ENCODE measurements at places on chromosomes 16 and 17.

DNA sequence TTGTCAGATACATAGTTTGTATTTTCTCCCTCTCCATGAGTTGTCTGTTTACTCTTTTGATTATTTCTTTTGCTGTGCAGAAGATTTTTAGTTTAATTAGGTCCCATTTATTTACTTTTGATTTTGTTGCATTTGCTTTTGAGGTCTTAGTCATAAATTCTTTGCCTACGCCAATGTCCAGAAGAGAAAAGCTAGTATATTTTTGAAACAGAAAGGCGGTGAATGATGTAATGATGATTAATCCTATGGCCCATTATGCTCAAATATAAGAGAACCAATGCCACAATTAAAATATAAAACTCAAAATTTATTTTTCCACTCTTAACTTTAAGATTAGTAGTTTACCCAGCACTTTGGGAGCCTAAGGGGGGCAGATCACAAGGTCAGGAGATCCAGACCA lies 59.8 kb upstream of the SMIM36 start:
- no peak for DNase-seq

GRCh38 chr16:27699540-27699939 lies 149.6 kb downstream of the KATNIP start:
- DNase-seq: no peak

- DNase-seq: no peak
These were observed 473.3 kb upstream of the PSMD7 start for GRCh38 chr16:73823205-73823849.

GRCh38 chr17:32746280-32746679 lies 130.6 kb downstream of the MYO1D start:
- DNase-seq: no peak

DNA sequence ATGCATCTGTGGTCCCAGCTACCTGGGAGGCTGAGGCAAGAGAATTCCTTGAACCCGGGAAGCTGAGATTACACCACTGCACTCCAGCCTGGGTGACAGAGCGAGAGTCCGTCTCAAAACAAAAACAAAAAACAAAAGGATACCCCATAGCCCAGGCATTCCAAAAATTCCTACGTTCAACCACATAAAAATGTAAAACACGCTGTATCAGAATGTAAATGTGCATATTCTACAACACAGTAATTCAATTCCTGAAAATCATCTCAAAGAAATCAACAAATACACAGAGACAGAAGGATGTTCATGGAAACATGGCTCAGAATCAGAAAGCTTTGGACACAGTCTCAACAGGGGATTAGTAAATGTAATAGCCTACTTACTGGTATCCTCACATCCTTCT lies 33.0 kb downstream of the COG7 start:
- no peak for DNase-seq

DNA sequence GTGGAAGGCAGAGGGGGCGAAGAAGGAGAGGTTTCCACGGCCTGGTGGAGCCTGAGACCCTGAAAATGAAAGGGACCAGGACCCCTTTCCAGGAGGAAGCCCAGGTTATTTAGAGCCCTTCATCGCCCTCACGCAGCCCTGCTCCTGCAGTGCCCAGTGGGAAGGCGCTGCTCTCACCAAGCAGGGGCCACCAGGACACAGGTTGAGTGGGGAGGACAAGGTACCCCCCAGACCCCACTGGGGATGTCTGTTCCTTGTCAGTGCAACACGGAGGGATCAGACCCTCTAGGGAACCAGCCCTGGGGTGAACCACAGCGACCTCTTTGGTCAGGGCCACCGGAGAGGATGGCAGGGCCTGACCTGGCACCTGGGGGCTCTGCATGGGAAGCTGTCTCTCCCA lies 163.9 kb downstream of the C16orf95 start:
- DNase-seq: no peak

GRCh38 chr16:259226-259625 lies 16.5 kb downstream of the RGS11 start:
- DNase-seq: no peak

DNA sequence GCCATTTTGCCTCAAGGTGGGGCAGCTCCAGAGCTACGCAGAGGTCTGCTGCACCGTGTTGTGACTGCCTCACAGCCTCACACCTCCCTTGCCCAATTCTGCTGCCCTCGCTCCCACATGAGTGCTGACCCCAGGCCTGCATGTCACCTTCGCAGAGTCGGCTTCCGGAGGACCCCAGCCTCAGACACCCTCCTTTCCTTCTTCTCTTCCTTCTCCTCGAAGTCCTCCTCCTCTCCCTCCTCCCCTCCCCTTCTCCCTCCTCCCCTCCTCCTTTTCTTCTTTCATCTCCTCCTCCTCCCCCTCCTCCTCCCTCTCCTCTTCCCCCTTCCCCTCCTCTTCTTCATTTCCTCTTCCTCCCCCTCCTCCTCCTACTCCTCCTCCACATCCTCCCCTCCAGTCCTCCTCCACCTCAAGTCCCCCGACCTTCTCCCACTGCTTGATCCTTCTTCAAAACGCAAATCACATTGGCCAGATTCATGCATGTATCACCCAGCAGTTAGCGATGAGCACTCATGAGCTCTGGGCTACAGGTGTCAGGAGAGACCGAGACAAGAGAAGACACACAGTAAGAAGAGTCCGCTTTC lies 243.8 kb downstream of the RBFOX3 start:
- no peak for DNase-seq

DNA sequence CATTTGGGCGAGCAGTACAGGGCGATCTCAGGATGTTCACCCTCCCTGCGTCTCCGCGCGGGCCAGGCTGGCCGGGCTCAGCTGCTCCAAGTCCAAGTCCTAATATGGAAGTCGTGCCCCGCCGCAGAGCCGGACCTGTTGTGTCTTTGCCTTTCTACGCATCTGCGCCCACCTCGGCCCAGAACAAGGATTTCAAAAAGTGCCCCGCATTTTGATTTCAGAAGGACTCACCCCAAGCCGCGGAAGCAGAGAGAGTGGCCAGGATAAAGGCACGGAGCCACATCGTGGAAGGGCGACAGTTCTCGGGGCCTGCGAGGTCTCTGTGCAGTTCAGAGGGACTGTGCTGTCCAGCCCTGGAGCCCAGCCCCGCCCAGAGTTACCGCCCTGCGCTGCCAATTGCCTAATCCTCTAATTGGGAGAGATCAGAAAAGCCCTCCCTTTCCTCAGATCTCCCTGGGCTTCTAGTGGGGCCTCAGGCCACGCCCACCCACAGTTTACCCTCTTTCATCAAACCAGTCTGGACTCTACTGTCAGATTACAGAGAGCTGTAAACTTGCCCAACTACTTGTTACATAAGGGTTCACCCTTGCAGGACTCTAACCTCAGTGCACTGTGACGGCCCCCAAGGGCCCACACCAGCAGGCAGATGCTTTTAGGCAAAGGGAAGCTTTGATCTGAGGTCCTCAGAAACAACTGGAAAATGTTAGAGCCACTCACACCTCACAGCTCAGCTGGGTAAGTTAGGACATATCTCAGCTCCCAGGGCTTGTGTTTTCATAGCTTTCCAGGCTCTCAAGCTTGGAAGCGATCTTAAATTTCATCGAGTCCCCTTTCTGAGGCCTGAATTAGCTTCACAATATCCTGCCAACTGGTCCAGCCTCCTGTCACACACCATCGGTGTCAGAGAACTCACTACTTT lies at the start of gene CES1:
Gene CES1, minus strand, starts transcription at position 324 of the 919 bp plus-strand sequence. Its CDS starts 41 bp downstream, at position 283.
- peak; percentile 56 for DNase-seq

DNA sequence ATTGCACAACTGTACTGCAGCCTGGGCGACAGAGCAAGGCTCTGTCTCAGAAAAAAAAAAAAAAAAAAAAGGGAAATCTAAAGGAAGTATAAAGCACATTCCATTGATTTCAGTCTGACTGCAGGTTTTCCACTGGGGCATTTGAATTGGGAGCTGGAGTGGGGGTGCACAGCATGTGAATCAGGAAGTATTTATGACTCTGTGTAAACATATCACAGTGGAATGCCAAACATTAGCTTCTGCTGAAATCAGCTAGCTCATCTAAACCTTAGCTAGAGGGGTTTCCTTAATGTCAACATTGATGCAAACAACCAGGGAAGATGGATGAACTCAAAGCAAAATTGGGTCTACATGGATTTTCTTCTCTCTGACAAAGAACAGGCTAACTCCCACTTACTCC lies 641.0 kb upstream of the EEF2KMT start:
- DNase-seq: no peak

DNA sequence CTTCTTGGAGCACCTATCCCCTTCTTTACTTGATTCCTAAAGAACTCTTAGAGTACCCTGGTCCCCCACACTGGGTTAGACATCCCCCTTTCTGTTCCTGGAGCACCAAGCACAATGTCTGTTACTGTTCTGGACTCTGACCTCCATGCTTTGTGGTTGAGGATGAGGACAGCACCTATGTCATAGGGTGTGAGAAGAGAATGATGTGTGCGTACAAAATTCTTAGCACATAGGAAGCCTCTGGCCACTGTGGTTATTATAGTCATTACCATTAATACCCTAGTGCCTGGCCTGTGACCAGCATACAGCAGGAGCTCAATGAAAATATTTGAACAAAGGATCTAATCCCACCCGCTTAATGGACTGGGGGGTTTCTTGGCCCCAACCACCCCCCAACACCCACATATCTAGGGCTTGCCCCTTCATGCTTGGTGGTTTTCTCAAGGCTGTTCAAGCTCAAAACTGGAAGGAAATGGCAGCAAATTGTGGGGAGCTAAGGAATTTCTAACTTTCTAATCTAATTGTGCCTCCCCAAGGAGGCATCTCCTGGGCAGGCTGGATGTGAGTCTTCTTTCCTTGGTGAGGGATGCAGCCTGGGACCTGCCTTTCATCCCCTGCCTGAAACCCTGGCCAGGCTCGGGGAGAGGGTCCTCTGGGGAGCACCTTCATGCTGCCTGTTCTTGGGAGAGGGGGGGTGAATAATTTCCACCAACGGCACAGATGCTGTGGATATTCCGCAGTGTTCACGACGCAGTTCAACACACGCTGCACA lies 1.5 kb upstream of the CMIP start:
- DNase-seq: no peak

DNA sequence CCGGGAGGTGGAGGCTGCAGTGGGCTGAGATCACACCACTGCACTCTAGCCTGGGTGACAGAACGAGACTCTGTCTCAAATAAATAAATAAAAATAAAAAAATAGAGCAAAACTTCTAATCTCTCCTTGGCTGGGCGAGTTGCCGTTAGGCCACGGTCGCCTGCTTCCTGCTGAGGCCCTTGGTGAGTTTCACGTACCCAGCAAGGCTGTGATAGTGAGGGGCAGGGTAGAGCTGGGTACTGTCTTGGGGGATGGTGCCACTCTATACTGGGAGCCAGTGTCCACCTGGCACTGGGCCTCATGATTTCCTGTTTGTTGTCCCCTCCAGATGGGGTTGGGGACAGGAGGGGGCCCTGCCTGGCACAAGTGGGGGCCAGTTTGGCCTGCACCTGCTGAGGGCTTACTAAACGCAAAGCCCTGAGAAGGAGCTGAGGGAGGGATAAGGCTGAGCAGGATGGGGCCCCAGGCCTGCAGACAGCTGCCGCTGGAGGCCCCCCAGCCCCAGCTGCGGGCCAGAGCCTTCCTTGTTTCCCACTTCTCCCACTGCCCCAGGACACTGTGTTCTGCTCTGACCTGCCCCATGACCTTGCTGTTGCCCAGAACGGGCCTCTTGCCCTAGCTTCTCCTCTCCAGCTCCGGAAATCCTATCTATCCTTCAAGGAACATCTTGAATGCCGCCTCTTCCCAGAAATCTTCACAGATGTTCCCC lies 25.4 kb downstream of the GJD3 start:
- DNase-seq: no peak

DNA sequence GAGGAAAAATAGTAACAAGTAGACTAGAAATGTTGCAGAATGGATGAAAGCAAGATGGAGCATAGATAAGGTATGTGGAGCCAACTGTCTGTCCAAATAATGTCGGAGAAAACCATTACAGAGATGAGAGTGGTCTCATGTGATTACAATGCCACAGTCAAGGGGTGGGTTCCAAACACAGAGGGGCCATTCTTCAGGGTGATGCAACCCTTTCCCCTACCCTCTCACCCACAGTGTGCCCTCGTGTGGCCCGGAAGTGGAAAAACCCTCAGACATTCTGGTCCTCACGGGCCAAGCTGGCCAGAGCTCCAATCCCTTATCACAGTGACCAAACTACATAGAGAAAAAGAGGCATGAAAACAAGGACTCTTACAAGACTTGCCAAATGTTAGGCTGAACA lies 17.7 kb upstream of the HS3ST3A1 start:
- DNase-seq: peak; percentile 24

- no peak for DNase-seq
These were observed 13.6 kb downstream of the DRC7 start for GRCh38 chr16:57708168-57708567.

GRCh38 chr17:57667461-57667923 lies 77.6 kb downstream of the CCDC182 start:
- no peak for DNase-seq

GRCh38 chr17:45240905-45241327 lies 19.2 kb downstream of the FMNL1 start:
- DNase-seq: no peak

DNA sequence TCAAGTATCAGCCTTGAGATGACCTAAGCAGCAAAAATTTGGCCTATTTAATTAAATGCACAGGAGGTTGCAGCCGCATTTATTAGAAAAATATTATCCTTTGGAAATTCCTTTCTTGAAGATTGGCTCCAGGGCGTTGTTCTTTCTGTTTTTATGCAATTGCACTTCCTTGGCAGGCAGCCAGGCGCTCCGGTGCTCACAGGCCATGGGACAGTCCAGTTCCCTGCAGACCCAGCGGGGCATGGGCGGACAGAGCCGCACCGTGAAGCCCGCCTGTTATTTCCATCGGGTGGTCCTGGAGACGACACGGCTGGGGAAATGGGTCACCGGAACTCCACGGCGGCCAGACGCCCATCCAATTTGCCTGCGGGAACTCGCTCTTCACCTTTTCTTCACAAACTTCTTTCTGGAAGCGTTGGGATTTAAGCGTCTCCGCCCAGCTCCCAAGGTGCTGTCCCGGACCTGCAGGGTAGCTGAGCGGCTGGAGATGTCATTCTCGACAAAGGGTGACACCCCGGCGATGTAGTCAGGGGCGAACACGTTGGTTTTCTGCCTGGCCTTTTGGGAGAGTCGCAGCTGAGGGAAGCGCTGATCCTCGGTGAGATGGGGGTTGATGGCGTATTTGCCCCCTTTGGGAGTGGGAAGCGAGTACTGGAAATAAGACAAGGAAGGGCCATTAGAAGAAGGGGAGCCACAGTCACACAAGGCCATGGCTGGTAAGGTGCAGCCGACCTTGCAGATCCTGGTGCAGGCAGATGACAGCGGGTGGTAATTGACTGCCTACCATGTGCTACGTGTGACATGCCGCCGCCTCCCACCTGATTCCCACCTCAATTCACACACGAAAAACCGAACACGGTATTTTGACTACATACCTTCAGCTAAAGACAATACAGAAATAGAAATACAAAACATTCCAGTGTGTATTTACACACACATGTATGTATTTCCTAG lies 12.5 kb downstream of the NOB1 start:
- DNase-seq: no peak

DNA sequence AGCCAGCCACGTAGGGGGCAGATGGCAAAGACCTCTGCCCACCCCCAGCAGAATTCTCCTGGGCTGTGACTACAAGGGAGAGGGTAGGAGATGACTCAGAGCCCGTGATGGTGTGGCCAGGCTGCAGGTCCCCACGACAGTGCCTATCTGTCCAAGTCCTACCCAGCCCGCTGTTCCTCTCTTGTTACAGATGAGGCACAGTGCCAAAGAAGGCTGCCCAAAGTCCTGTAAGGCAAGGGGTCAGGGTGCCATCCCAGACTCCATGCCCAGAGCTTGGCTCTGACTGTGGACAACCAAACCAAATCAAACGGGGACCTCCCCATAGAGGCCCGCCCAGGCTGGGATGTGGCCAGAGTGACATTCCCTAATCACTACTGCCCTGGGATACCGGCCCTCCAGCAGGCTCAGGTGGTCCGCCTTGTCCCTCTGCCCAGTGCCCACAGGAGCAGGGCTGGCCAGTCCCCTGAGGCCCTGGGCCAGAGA lies 12.6 kb upstream of the BCAR1 start:
- DNase-seq: no peak

- DNase-seq: peak; percentile 90
These were observed 15.5 kb upstream of the CMIP start for GRCh38 chr16:81429045-81429521.
